ENCODE measurements at places on chromosomes 5 and 9.

DNA sequence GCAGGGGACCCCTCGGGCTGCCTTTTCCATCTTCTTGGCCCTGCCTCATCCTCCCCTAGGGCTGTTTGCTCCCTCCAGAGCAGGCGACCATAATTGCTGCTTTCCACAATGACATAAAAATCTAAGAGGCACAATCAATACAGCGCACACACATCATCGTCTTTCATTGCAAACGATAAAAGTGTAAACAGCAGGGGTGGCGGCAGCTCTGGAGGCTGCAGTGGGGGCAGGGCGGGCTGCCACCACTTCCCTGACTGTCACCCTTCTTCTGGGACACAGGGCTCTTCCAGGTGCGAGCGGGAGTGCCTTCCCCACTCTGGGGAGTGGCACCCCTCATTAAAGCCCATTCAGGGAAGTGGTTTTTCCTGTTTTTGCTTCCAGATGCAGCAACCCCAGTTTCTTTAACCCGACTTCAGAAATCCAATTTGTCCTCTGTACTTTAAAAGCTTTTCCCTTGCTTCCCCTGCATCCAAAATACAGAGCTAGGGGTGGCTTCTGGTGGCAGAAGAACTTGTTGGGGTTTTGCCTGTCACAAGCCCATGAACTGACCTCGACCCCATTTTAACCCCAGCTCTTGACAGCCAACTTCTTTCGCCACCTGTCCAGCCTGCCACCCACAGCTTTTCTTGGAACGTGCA is 45.7 kb downstream of the TSPAN17 start:
- no peak for DNase-seq

DNA sequence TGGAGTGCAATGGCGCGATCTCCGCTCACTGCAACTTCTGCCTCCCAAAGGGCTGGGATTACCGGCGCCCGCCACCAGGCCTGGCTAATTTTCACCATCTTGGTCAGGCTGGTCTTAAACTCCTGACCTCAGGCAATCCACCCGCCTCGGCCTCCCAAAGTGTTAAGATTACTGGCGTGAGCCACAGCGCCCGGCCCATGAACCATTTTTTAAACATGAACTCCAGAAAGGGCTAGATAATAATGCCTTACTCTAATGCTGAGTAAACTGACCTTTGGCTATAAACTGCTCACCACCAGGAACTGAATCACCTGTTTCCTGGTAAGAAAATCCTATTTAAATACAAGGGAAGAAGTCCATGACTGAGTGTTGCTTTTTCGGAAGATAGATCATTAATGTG is 23.2 kb upstream of the DAB2 start:
- no peak for DNase-seq

GRCh38 chr9:94498801-94499453 is 56.0 kb upstream of the PCAT7 start:
- DNase-seq, result no peak

GRCh38 chr5:40672425-40672824 is 7.3 kb upstream of the PTGER4 start:
- DNase-seq, result no peak

DNA sequence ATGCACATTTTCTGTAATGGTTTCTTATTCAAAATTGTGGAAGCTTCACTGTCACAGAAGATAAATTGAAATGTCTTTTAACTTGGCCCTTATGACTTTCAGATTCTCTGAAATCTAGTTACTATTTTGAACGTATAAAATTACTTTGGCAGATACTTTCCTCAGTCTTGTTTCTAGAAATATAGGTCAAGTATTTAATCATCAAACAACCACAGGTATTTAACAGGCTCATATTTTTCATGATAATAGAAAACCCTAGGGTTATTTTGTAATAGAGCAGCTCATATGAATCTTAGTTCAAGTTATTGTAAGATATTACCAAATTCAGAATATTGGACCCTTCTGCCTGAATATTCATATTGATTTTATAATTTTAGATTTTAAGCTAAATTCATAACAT is 236.0 kb upstream of the CDH18 start:
- no peak for DNase-seq

- no peak for DNase-seq
Observed at GRCh38 chr5:74138721-74139120, 501.8 kb downstream of the ENC1 start.

- DNase-seq, result no peak
Observed at GRCh38 chr9:16501141-16501540, 369.3 kb downstream of the BNC2 start.

- no peak for DNase-seq
Observed at GRCh38 chr5:131277447-131277846, 13.6 kb downstream of the CDC42SE2 start.

- no peak for DNase-seq
Observed at GRCh38 chr9:98523231-98523901, 185.4 kb downstream of the GABBR2 start.

DNA sequence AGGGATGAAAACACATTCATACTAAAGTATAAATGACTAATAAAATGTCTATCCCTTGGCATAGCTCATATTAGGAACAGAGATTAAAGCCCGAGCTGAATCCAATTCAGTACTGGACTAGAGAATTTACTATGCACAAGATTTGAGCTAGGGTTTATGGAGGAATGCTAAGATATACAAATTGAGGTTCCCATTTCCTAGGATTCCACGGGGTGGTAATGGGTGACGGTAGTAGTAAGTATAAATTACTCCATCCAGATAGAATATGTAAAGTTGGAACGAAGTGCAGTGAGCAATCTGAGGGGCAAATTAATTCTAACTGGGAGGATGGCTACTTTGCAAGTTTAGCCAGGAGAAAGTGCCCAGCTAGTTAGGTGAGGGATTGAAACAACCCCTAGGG is 156.5 kb downstream of the GAS1 start:
- DNase-seq, result no peak

GRCh38 chr9:89994988-89995613 is 390.3 kb downstream of the GADD45G start:
- DNase-seq, result no peak

GRCh38 chr9:6152788-6153187 is 62.8 kb upstream of the IL33 start:
- DNase-seq, result no peak

GRCh38 chr9:89444274-89444673 is 53.6 kb downstream of the SEMA4D start:
- no peak for DNase-seq

- DNase-seq, result no peak
Observed at GRCh38 chr5:116573702-116574366, 789 bp downstream of the SEMA6A start.

DNA sequence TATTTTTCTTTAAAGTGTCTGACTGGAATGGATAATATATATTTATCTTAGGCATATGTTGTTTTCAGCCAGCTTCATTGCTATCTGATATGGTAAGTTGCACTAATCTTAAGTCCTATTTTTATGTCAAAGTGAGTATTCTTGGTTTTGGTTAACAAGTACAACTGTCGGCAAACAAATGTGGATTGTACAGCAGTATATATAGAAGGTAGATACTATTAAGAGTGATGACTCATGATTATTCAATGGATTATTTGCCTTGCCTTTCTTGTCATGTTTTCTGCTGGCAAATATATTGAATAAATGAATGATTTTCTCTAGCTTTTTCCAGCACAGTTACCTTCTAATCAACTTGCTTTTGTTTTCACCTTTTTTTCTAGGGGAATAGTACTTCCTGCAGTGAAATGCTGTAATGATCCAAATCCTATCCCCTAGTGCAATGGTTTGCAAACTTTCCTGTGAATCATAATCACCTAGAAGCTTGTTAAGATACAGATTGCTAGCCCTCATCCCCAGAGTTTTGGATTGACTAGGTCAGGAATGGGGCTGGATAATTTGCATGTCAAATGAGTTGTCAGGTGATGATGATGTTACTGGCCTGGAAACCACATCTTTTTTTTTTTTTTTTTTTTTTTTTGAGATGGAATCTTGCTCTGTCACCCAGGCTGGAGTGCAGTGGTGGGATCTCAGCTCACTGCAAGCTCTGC is 60.8 kb upstream of the ARRDC3 start:
- DNase-seq, result no peak

- DNase-seq, result no peak
Observed at GRCh38 chr9:18606281-18606680, 132.3 kb downstream of the ADAMTSL1 start.

Measured in NCI-H524 treated with DMSO at 0.1 percent for 48 hours (cell line).